ENCODE measurements at places on chromosomes 3 and 15. TPM values are rescaled to one million over a fixed set of nuclear protein-coding genes. Genes with fewer than 3 reads are reported as not detected.
A peak's percentile ranks its signal among the peaks of the same experiment; 100 is the strongest.

Gene PIGZ
- 2.4 TPM for total RNA-seq

- no peak for DNase-seq
Measured at GRCh38 chr3:99521551-99521950, 116.8 kb upstream of the COL8A1 start.

DNA sequence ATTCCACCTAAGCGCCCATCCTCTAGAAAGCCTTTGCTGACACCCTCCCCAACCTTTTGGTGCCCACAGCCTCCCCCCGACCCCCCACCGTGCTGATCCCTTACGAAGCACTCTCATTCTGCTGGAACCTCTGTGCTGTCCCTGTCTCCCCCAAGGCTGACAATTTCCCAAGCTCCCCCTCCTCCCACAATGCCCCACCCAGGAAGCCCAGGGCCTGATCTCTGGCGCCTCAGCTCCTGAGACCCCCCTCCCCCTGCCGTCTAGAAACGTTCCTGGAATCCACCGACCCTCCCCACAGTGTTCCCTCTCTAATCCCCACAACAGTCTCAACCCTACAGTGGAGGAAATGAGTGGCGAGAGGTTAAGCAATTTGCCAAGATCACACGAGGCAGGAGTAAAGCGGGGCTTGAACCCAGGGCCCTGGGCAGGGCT, 18.3 kb downstream of the MYL3 start:
- no peak for DNase-seq

GRCh38 chr3:150623945-150624344, 20.8 kb downstream of the SELENOT start:
- no peak for DNase-seq

DNA sequence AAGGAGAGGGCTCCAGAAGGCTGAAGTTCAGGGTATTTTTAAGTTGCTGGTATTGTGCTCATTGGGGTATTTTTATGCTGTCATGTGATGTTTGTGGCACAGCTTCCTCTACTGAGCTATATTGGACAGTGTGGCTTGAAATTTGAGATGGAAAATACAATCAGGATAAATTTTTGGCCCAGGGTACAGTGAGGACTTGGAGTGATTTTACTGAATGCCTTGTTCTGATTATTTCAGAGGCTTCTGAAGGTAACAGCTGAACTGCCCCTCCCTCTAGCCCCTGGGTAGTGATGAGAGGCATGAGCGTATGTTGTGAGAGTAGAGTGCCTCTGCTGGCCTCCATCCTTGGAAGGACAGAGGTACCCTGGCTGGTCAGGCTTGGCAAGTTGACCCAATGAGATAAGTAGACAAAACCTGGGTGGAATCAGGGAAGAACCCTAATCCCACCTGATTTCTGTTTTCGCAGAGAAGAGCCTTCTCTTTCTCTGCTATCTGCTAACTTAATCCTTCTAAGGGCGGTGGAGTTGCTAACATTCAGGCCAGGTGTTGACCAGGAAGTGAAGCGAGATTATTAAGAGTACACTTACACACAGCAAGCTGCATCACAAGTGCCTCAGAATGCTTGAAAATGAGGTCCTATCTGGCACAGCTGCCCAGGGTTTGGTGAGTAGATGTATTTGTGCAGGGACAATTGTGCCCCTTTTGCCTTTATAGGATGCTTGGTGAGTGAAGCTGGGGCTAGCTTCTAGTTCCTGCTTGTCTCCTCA, 98.1 kb upstream of the CLSTN2 start:
- DNase-seq: no peak

DNA sequence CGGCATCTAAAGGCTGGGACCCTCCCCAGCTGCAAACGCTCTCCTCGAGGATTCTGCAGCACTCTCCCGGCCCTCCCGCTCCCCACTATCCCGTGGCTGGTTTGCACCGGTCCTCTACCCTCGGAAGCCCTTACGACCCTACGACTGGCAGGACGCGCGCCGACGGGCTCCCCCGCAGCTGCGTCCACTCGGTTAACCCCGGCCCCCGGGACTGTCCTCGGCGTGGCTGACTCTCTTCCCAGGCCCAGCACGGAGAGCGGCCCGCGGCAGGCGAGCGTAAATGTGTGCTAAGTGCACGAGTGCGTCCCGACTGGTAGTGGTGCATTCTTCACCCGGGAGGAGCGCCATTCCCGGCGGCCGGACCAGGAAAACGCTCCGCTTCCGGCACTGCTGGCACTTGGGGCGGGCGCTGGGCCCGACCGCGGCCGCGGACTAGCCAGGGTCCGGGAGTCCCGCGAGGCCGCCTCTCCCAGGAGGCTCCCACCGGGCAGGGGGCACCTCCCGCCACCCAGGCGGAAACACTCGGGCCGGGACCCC, 508 bp downstream of the GORASP1 start:
- peak; percentile 47 for DNase-seq

DNA sequence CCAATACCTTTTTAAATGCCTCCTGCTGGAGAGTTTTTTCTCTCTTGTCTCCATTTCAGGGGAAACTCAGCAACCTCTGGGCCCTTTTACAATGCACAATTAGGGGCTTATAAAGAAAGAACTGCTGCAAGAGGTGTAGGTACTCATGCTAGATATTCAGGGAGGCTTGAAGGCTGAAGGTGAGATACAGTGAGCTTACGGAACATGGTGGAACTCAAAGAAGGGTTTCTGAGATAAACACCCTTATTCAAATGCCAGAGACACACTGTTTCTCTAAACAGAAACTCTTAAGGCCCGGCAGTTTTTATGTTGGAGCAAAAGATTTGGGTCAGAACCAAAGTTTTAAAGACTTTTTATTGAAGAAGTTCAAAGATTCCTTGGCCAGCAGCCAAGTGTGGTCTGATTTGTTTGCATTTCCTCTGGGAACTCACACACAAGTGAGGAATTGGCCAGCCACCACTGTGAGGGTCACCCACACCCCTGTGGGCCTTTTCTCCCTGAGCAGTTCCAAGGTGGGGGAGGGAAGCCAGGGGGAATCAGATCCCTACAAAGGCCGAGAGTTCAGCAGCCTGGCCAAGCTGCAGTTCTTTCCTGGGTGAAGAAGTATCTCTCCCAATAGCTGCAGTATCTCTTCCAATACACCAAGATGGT, 47.8 kb downstream of the TNFAIP8L3 start:
- DNase-seq: no peak

Gene ZNF860
- total RNA-seq: 0.75 TPM

GRCh38 chr3:191358929-191359328, 28.6 kb upstream of the UTS2B start:
- DNase-seq: no peak

DNA sequence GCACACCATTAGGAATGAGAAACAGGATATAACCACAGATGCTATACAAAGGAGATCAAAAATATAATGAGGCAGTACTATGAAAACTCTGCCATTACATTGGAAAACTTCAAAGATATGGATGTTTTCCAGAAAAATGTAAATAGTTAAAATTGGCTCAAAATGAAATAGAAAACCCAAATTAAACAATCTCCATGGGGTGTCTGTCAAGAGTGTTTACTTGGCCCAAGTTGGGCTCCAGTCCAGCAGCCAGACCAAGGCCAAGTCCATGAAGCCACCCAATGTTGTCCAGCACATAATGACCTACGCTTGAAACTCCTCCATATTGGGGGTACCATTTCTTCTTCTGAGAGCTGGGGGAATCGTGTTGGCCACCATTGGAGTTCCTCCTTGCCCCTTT, 37.1 kb downstream of the CTXND1 start:
- no peak for DNase-seq

GRCh38 chr3:161042023-161042501, 63.1 kb downstream of the B3GALNT1 start:
- no peak for DNase-seq

DNA sequence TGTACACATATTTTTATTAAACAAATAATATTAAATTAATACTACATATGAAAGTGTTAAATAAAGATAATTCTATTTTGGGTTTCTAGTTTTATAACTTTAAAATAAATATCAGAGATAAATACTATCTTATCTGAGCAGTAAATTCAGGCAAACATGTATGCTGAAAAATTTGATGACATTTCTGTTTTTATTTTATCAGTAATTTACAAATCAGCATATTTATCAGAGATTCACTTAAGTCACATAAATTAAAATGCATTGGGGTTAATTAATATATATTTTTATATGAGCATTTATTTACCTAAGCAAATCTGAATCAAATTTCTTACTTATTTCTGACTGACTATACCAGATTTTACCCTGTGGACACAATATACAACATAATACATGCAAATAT, 1499.8 kb downstream of the OTOL1 start:
- DNase-seq: no peak

DNA sequence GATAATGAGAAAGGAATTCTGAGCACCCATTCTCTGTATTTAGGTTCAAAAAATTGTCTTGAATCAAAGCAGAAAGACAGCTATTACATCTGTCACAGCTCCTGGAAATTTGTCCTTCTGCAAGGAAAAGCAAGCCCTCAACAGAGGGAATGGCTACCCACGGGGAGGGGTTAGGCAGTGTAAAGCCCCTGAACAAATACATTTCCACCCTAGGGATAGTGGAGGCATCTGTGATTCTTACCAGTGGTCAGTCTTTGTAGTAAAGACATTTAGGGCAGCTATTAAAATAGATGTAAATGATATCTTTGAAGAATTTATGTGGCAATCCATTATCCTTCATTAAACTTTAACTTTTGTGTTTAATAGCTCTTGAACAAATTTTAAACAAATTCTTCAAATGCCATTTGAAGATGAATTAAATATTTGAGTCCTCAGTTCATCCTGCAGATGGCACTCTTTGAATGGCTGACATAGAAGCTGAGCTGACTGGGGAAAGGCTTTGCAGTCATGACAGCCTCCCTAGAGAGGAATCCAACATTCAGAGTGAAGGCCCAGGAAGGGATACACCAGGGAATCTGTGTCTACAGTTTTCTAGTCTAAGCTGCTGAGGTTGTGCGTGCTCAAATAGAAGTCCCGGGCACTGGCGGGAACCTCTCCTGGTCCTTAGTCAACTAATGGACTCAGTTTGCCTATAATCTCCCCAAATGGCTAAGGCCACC, 359.7 kb upstream of the ROPN1 start:
- peak; percentile 63 for DNase-seq

DNA sequence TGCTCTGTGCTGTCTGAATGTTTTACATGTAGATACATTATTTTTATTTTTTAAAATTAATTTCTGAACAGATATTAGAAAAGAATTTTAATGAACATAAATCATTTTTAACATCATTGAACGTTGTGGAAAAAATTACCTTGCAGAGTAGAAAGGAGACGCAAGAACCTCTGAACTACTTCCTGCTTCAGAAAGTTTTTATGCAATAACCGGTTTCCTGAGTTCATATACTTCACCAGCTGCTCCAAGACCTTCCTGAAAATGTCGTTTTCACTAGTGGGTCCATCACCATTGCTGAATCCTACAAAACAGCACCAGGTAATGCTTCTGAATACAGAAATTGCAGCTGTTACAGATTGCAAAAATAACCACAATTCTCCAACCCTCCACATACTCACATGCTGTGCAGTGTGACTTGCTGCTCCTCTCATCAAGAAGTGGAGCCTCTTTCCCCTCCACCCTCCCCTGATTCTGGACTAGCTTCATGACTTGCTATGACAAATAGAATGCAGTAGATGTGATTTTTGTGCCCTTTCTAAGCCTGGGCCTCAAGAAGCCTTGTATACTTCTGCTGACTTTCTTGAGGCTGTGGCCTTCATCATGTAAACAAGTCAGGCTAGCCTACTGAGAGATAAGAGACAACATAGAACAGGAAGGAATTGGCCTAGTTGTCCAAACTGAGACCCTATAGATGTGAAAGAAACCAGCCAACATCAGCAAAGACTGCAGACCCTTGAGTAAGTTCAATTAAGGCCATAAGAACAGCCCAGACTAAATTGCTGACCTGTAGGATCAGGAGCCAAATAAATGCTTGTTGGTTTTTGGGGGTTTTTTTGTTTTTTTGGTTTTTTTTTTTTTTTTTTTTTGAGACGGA, 80.4 kb downstream of the TRANK1 start:
- DNase-seq: peak; percentile 10

GRCh38 chr15:41666353-41666920, 6.2 kb downstream of the MGA start:
- DNase-seq: no peak

DNA sequence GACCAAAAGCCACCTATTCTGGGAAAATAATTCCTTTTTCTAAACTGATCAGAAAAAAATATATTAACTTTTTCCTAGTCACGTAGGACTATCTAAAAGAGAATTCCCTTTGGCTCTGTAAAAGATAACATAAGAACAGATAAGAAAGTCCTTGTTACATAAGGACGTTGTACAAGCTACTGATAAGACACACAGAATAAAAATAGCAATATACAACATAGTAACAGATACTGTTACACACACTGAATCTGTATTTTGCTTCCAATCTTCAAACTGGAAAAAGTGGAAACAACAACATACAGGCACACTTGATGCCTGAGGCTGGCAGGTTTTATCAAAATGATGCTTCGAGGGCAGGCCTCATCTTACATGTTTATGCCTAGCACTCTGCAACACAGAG, 59.8 kb downstream of the SNX4 start:
- DNase-seq: no peak

Gene SPATA12
- total RNA-seq: 0.32 TPM

DNA sequence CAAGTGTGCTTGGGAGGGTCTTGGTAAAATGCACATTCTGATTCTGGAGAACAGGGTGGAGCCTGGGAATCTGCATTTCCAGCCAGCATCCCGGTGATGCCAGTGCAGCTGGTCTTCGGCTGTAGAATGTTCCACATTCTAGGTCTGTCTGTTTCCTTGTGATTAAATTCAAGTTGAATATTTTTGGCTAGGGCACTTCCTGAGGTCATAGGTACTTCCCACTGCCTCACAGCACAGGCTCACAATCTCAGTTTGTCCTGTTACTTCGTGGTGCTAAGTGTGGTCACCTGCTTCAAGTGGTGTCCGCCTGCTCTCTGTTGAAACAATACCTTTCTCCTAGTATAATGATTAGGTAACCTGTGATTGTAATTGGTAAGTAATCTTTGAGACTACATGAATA, 40.1 kb downstream of the FLNB start:
- peak; percentile 53 for DNase-seq

GRCh38 chr3:186534113-186534669, 10.0 kb downstream of the CRYGS start:
- DNase-seq: no peak

GRCh38 chr3:23071296-23071695, 131.8 kb upstream of the UBE2E2 start:
- DNase-seq: no peak

- peak; percentile 59 for DNase-seq
Measured at GRCh38 chr3:39668420-39668819, 141.0 kb upstream of the MYRIP start.

GRCh38 chr3:78268716-78269668, 1229.1 kb downstream of the ROBO2 start:
- no peak for DNase-seq

Gene CGNL1
- total RNA-seq: 2.2 TPM

Gene CPLX3
- not detected for total RNA-seq

DNA sequence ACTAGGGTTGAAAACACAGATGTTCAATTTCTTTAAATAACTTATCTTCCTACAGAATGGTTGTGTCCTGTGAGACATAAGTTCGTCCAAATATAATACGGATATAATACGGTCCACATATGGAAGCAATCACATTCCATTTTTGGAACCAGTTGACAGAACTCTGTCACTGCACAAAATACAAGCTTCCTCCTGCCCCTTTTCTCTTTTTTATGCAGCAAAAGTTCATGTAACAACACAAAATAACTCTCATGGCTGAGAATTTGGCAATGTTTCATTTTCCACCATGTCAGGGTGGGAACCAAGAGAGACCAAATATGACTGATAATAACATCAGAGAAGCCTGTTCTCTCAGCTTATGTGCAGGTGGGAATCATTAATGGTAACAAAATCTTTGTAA, 158.1 kb upstream of the ZNF385D start:
- DNase-seq: no peak

GRCh38 chr3:195063581-195064193, 207.3 kb downstream of the XXYLT1 start:
- no peak for DNase-seq
